ENCODE measurements at places on chromosomes 4 and X. TPM values are rescaled to one million over a fixed set of nuclear protein-coding genes. Genes with fewer than 3 reads are reported as not detected.

DNA sequence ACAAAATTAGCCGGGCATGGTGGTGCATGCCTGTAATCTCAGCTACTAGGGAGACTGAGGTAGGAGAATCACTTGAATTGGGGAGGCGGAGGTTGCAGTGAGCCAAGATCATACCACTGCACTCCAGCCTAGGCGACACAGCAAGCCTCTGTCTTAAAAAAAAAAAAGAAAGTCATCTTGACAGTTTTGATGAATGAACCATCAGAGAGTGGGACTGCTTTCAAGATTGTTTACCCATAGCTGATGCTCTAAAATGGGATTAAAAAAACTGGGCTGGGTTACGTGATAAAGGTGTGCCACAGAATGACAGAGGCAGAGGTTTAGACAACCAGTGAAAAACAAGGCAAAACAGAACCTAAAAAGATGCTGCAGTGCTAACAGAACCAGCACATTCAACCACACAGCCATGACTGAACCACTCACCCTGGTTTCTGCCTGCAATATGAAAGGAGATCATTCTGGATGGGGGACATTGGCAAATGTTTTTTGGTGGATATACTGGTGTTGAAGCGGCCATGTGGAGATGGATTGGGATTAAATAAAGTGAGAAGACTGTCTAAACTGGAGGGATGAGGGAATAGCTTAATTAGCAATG lies 22.2 kb downstream of the GPAT3 start:
- no peak for DNase-seq

The MAGEA2B gene
- 45.1 TPM for total RNA-seq

GRCh38 chr4:8229331-8229975 lies 30.4 kb downstream of the SH3TC1 start:
- no peak for DNase-seq

DNA sequence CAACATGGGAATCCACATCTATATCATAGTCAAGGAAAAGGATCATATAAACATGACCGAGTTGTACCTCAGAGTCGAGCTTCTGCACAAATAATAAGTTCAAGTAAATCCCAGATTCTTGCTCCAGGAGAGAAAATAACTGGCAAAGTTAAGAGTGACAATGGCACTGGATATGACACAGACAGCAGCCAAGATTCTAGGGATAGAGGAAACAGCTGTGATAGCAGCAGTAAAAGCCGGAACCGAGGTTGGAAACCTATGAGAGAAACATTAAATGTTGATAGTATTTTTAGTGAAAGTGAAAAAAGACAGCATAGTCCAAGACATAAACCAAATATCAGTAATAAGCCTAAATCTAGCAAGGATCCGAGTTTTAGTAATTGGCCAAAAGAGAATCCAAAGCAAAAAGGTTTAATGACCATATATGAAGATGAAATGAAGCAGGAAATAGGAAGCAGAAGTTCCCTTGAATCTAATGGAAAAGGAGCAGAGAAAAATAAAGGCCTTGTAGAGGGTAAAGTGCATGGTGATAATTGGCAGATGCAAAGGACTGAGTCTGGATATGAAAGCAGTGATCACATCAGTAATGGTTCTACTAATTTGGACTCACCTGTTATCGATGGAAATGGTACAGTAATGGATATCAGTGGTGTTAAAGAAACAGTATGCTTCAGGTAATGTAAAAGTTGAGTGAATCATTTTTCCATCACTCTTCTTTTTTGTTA lies 50.4 kb downstream of the FABP2 start:
- DNase-seq, result no peak

The C4orf17 gene
- total RNA-seq, result not detected

- peak; percentile 56 for DNase-seq
Observed at GRCh38 chrX:153818571-153819383, 11.6 kb downstream of the PDZD4 start.

The SPANXC gene
- 15.4 TPM for total RNA-seq

GRCh38 chr4:161664740-161665139 lies 499.1 kb downstream of the FSTL5 start:
- no peak for DNase-seq

- DNase-seq, result no peak
Observed at GRCh38 chr4:73673286-73673685, 53.0 kb upstream of the RASSF6 start.

GRCh38 chr4:76305971-76306881 lies at the start of gene STBD1:
Gene STBD1, plus strand, starts transcription at chr4:76306733. Its CDS starts 37 bp downstream, at chr4:76306770.
- peak; percentile 42 for DNase-seq

The PPP4R3C gene
- total RNA-seq, result 0.74 TPM

The GSTCD gene
- 11.3 TPM for total RNA-seq

DNA sequence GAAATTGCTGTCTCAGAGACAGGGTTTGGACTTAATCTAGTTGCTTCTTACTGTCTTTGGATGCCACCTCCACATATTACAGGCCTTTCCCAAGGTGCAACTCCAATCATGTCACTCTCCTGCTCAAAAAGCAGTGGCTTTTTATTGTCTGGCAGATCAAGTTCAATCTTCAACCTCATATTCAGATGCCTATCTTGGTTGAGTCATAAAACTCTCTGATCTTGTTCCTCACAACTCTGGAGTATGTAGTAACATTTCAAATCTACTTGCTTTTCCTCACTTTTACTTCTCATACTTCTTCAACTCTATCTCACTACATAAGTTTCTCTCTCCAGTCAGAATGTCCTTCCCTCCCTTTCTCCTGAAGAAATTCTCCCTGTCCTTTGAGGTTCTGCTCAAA lies 180.6 kb downstream of the VSIG4 start:
- no peak for DNase-seq

DNA sequence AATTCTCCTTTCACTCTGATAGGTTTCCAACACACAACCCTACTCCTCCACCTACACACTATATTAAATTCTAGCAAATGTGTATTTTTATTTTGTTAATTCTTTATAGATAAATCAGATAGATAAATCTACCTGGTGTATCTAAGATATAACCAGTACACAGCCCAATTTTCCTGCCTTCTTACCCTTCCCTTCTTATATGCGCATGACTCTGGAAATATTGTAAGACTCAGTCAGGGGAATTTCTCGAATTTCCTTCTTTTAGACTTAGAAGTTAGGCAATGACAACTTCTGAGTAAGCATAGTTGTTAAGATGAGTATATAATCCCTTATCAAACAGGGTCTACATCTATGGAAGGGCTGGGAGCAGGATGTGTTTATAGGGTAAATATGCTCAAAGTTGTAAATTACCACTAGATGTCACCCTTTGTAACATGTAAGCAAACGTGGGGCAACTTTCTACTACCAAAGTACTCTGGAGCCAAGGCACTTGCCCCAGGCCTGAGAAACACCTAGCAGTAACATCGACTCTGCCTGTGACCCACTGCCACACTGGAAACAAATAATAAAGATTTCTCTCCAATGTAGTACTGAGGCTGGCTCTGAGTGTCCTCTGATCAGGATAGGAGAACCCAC lies 444.7 kb downstream of the IQCM start:
- DNase-seq, result no peak

The HSFX3 gene
- not detected for total RNA-seq

- no peak for DNase-seq
Observed at GRCh38 chr4:105296672-105297071, 150.0 kb downstream of the TET2 start.

The CT83 gene
- not detected for total RNA-seq

DNA sequence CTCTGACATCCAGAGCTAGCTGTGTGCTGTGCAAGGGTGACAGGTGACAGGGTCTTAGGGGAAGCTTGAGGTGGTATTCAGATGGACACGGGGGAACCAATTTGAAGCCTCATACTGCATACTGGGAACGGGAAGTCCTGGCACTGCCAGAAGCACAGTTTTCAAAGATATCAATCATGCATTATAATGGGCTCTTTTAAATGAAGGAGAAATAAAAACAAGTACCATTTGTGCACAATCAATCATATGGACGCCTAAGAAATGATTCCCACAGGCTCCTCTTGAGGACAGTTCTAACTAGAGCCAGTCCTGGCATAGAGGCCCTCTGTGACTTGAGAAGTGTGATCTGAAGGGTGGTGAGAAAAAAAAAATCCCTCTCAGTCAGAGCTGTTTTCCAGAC lies 50.9 kb downstream of the TSC22D3 start:
- DNase-seq, result no peak

GRCh38 chr4:37538931-37539330 lies 147.2 kb downstream of the RELL1 start:
- no peak for DNase-seq

GRCh38 chr4:88908521-88908920 lies 148.5 kb downstream of the FAM13A start:
- no peak for DNase-seq

The DMP1 gene
- total RNA-seq, result not detected

- DNase-seq, result no peak
Observed at GRCh38 chr4:183675625-183676024, 16.5 kb downstream of the TRAPPC11 start.

The DRD5 gene
- total RNA-seq, result not detected

The KIAA1210 gene
- not detected for total RNA-seq

DNA sequence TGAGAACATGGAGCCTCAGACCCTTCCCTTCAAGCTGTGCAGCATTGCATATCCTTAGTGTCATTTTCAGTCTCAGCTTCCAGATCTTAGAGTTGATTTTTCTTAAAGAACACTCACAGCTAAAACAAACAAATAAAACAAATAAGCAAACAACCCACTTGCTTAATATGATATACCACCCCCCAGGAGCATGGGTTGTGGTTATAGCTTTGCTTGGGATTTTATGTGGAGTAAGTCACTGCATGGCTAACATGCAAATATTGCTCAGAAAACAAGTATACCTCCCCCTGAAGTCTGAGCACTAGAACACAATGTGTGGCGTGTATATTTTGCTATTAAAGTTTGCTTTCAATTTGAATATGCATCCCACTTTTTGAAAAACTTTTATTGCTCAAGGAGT lies 78.6 kb downstream of the MGST2 start:
- no peak for DNase-seq

- no peak for DNase-seq
Observed at GRCh38 chr4:102180046-102180445, 165.2 kb downstream of the SLC39A8 start.

GRCh38 chr4:10183462-10183861 lies 66.9 kb upstream of the WDR1 start:
- no peak for DNase-seq

GRCh38 chr4:7383266-7383665 lies 51.5 kb downstream of the PSAPL1 start:
- DNase-seq, result no peak

DNA sequence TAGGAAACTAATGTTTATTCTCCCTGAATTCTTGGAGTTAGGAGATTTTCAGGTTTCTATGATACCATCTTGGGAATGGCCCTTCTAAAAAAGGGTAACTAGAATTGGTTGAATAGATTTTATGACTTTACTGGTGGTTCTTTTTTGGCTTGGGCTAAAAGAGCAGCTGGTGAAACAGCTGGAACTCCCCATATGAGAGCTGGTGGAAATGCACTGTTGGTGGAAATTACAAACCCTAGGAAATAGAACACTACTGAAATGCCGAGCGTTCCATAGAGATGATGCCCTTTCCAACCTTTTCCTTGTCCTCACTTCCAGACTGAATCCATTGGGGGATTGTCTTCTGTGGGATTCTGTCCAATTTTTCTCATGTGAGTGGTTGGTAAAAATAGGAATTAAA lies 139.5 kb downstream of the STIM2 start:
- DNase-seq, result no peak

The SPOCK3 gene
- total RNA-seq, result not detected

The BLTP1 gene
- total RNA-seq, result 8.1 TPM

DNA sequence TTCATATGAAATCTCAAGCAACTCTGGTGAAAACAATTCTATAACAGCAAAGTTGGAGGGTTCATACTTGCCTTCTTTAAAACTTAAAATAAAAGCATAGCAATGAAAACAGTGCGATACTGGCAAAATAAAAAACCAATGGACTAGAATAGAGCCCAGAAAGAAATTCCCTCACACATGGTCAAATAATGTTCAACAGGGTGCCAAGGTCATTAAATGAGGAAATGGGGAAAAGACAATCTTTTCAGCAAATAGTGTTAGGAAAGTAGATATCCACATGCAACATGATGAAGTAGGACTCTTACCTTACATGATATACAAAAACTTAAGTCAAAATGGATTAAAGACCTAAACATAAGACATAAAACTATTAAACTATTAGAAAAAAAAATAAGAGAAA lies 970.2 kb upstream of the AGA start:
- no peak for DNase-seq

DNA sequence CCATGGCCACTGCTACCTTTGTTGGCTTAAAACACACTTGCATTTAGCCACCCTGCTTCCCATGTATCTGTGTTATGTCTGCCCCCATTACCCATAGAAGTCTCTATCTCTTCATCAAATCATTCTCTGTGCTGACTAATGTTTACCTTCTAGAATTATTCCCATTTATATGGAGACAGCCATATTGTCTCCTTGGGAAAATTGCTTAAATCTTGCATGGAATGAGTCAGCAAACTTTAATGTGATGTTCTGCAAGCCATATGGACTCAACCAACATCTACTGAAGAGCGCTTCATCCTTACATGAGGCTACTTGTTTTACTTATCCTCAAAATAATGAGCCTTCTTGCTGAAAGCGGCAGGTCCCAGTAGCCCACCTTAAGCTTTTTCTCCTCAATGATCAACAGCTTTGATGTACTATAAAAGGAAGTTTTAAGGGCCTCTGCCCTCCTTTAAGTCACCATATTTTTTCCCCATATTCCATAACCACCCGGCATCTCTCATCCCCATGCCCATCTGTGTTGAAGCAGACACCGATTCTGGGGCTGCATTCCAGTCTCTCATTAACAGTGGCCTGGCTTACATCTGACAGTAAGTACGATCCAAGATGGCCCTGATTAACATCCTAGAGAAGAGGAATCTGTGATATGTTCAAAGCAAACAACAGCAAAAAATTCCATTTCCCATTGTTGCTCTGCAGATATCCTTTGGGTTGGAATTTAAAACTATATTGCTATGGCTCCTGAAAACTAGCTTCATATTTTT lies 130.4 kb downstream of the ARHGAP6 start:
- no peak for DNase-seq

- no peak for DNase-seq
Observed at GRCh38 chr4:79338148-79338547, 12.3 kb upstream of the NAA11 start.

The SMARCA1 gene
- total RNA-seq, result 26.6 TPM

The CFAP99 gene
- not detected for total RNA-seq

GRCh38 chrX:1491851-1492349 lies 39.2 kb upstream of the ASMTL start:
- DNase-seq, result peak; percentile 23

The SLC16A2 gene
- total RNA-seq, result 7.5 TPM

The CCDC158 gene
- not detected for total RNA-seq

Measured in Daoy (cell line).